ENCODE measurements at places on chromosomes 3 and 15.

DNA sequence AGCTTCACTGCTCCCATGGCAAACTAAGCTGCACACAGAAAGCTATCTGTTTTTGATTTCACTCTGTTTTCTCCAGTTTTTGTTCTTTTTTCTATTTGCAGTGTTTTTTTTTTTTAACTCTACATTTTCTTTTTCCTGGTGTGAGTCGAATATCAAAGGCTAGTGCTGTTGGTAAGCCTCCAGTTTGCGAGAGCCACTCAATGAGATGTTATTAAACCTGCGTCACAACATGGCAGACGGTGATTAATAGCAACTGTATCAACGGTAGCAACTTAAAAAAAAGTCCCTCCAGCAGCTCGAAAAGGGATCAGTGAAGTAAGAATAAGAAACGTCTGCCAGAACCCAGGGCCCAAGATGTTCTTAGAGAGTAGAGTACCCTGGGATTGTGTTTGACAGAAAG, 84.1 kb downstream of the MEIS2 start:
- DNase-seq: peak; percentile 74

DNA sequence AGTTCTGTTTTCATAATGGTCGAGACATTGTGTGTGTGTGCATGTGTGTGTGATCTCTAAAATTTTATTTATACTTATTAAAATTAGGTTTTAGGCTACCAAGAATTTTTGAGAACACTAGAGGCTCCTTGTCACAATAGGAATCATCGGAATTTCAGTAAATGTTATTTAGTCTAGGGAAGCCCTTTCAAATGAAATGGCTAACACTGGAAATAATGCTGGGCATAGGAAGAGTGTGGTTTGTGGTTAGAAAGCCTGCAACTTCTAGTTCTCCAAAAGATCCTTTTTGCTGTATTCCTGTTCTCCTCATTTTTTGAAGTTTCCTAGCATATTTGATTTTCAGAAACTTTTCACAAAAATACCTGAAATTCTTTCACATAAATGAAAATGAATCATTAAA, 92.5 kb upstream of the MBNL1 start:
- DNase-seq: no peak

GRCh38 chr15:38587214-38587613, 22.6 kb upstream of the RASGRP1 start:
- DNase-seq: no peak

- DNase-seq: no peak
Observed at GRCh38 chr3:126529585-126530170, 5.7 kb downstream of the CHST13 start.

DNA sequence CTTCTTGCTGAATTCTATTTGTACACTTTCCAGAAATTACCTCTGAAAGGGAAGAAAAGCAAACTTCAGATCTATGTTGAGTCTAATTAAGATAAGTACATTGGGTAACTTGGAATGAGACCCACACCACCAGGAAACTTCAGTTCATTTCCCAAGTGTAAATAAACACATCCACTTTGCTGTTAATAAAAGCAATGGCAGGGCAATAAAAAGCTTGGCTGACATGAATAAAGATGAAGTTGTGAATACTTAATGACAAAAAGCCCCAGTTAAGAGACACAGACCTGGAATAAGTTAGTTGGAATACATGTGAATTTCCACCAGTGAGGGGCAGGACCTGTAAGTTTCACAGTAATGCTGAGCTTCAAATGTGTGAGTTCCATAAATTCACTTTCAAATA, 83.3 kb downstream of the MEX3B start:
- no peak for DNase-seq

GRCh38 chr3:31188112-31188511, 293.7 kb upstream of the GADL1 start:
- no peak for DNase-seq

DNA sequence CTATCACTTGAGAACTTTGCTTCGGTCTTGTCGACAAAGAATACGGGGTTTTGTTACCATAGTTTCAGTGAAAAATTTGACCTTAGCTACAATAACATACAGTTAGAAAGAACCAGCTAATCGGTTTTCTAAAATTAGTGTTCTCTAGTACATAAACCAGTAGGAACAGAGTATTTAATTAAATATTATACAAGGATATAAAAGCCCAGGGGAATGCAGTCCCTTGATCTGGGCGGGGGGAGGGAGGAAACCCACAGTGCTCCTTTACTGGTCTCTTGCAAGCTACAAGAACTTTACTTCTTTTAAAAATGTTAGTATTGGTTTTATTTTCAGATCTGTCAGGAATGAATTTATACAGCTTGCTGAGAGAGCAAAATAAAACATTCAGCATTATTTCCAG, 41.8 kb downstream of the ITPR1 start:
- DNase-seq: no peak

- no peak for DNase-seq
Observed at GRCh38 chr15:82111918-82112317, 66.1 kb upstream of the MEX3B start.

GRCh38 chr3:122299872-122300460, 25.1 kb upstream of the CSTA start:
- DNase-seq: no peak

DNA sequence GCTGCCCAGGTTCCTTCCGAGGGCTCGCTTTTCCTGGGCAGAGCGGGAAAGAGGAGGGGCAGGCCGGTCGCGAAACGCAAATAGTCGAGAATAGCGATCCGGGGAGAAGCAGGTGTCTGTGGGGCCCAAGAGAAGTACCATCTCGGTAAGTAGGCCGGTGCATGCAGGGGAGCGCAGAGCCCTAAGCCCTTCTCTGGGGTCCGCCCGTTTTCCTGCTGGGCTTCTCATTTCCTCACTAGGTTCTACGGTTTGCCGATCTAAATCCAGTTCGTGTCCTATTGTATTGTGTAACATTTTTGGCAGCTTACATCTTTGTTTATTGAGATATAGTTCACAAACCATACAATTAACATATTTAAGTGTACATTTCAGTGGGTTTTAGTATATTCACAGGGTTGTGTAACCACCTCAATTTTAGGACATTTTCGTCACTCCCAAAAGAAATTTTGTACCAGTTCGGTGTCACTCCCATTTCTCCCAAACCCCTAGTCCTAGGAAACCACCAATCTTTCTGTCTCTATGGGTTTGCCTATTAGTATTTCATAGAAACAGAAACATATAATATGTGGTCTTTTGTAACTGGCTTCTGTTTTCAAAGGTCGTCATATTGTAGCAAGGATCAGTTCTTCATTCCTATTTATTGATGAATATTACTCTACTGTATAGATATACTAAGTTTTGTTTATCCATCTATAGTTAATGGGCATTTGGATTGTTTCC, 6.8 kb upstream of the TRIM69 start:
- peak; percentile 34 for DNase-seq
